Nucleus accumbens (tissue), 56 donors: ENCODE measurements at places on chromosomes 6 and 20.

DNA sequence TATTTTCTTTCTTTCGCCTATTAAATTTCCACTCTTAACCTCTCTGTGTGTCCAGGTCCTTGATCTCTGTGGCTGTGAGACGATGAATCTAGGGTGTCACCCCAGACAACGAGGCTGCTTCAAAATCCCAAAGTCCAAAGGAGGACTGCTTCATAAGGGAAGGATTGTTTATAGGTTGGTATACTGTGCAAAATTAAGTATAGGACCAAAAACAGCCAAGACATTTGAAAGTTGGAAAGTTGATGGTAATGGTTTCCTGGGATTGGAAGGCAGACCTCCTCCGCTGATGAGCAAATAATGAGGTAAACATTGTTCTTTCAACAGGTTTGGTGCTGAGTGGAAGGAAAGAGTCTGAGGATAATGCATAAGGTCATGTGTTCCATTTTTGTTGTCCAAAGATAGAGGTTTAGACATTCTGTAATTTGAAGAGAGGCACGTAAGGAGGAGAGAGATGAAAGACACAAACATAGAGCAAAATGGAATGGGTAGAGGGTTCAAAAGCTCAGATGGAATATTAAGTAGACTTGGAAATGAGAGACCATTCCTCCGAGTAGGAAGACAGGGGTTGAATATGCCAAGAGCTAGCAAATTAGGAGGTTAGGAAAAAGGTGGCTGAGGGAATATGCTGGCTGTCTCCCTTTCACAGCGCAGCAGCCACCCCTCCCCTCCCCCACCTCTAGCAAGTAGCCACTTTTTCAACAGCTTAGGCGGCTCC lies 24.8 kb downstream of the ZNF311 start:
- no peak for DNase-seq

- no peak for DNase-seq
Observed at GRCh38 chr20:59039233-59039632, 3.4 kb downstream of the PRELID3B start.

- no peak for DNase-seq
Observed at GRCh38 chr6:35969646-35970045, 48.7 kb upstream of the SRPK1 start.

DNA sequence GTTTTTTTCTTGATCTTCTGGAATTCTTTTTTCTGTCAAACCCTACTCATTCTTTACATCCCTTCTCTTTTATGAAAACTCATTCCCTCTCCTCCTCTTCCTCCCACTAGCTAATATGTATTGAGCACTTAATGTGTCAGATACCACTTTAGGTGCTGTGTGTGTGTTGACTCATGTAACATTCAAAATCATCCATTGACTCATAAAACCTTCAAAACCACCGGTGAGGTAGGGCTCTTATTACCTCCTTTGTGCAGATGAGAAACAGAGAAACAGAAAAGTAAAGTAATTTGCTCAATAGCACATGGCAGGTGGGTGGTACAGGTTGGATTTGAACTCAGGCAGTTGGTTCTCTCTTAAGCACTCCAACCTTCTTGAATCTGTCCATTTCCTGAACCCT lies 136.3 kb upstream of the NEDD9 start:
- DNase-seq, result no peak

DNA sequence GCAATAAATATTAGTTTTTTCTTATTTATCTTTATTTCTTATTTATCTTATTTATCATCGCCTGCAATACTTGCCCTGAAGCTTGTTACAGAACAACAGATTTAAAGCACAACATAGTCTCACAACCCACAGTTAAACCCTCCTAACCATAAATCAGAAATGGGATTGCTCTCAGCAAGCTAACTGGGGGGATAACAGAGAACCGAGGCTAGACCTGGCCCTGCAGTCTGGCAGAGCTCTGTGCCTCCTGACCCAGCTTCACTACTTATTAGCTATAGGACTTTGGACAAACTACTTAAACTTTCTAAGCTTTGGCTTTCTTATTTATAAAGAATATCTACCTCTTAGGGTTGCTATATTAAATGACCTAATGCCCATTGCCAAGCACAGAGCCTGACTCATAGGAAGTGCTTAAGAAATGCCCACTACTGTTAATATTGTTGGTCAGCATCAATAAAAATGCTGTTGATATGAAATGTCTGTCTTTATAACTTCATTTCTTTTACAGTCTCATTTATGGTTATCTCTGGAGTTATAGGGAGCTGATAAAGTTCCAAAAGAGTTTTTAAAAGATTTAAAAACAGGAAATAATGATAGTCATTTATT lies 87.9 kb upstream of the BEND6 start:
- no peak for DNase-seq

GRCh38 chr20:10636326-10636818 lies 37.4 kb downstream of the JAG1 start:
- DNase-seq, result no peak

DNA sequence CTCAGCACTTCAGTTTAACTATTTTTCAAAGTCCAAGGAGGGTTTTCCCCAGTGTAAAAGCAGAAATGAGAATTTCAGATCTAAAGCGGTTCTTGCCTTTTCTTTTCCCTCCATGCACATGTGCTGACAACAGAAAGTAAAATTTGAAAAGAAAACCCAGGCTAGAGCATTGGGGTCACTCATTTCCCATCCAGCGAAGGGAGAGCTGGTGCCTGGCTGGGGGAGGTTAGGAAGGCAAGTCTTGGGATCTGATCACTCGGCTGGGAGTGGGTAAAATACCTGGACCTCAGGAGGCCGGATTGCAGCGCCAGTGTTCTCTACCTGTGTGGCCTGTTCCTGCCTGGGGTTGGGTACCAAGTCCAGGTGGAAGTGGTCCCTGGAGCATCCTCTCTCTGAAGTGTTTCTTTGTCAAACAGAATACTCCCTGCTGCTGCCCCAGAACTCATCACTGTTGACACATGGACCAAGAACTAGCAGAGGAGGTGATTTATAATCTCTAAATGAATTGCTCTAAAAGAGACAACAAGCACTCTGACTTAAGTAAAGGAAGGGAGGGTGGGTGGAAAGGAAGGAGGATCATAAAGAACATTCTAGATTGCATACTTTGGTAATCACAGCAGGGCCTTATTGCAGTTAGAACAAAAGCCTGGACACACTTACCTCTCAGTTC lies 136.0 kb downstream of the MTHFD1L start:
- DNase-seq, result no peak

GRCh38 chr6:162124710-162125435 lies 602.7 kb downstream of the PRKN start:
- DNase-seq, result no peak

DNA sequence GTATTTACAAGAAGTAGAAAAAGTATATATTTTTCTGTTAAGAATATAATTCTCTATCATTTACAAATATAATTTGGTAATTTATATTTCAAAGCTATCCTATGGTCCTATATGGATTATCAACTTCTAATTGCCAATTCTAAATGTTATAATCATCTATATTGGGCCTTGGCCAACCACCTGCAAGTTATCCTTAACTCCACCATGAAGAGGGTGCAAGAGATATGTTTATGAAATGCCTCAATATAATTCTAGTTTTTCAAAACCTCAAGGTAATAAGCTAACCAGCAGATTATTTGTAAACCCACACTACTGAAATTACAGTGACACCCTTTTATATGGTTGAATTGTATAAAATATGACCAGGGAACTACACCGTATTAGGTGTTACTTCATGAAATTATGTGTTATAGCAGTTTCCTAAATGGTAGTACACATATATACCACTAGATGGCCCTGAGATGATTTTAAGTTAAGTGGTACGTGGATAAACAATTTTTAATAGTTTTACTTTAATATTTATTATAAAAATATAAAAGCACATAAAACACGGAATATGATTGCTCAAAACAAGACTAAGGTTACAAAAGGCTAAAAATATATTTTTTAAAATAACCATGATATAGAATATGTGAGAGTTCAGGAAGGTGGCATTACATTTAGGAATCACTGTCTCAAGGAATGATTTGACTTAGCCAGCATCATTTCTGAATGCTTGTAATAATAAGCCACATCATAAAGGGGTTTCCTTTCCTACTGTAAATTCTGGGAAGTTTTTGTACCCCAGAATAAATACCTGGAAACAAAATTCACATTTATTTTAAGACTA lies 9.8 kb upstream of the PNISR start:
- DNase-seq, result no peak

DNA sequence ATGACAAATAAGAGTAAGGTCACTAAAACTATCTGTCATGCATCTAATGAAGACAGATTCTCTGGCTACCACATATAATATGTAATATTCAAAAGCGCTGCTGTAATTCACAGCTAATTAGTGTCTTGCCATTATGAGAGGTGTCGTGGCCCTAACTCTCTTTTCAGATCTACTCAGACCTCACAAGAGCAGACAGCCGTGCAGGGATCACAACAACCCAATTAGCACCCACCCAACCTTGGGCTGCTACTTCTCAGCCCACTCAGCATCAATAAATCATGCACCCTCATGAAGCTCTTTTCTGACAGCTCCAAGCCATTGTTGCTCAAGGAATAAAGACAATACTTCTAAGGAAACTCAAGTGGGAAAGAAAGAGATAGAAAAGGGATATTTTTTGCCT lies 61.5 kb downstream of the FRK start:
- no peak for DNase-seq

DNA sequence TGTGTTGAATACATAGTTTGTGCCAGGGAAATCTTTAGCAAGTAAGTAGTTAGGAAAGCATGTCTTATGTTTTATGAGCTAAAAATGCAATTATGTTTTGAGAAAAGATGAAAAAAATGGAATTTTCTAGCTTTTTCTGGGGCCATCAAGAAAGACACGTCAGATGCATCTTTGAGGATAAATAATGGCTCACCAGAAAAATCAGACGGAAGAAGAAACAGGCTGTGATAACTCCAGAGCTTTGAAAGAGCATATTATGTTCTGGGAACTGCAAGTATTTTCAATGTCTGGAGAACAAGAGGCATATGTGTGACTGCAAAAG lies 173.7 kb downstream of the CLVS2 start:
- DNase-seq, result no peak

DNA sequence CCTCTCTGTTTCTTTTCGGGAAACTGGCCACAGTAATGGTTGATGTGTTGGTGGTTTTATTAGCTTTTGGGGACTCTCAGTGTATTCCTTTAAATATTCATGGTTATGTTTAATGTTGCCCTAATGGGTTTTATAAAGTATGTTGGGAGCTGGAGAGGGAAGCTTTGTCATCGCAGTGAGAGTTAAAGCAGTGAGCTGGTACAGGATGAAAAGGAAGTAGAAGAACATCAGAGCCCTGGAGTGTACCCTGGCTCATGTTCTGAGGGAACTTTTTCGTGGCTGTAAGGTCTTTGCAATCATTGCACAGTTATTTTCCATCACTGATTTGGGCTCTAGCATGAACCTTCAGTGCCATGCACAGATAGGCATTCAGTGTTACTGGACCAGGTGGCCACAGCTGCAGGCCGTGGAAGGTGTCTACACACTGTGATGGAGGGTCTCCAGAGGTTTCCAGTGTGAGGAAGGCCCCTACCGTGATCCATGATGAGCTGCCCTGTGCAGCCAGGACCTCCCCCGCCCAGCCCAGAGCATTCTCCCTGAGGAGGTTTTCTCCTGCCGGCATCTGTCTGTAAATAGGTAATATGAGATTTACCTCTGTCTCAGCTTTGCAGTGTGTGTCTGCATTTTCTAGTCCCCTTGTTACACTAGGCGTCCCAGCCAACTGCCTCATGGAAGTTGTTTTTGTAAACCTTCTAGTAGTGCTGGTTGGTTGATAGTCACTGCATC lies 22.4 kb upstream of the TMEM217 start:
- DNase-seq, result no peak

DNA sequence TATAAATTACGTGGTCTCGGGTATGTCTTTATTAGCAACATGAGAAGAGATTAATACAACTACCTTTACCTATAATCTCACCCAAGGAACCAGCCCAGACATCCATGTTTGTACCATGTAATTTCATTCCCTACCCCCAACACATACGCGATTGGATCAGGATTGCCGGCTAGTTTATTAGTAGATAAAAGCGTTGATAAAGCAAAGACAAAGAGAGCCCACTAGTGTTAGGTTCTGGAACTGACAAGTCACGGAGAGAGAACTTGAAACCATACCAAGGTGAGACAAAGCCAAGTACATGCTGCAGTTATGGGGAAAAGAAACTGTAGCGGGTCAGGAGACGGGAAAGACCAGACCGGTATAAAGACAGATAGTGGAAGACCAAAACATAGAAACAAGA lies 37.4 kb upstream of the FAM135A start:
- no peak for DNase-seq

- DNase-seq, result no peak
Observed at GRCh38 chr20:50347284-50348063, 156.8 kb downstream of the CEBPB start.

- DNase-seq, result no peak
Observed at GRCh38 chr6:333379-334002, 41.2 kb downstream of the DUSP22 start.

DNA sequence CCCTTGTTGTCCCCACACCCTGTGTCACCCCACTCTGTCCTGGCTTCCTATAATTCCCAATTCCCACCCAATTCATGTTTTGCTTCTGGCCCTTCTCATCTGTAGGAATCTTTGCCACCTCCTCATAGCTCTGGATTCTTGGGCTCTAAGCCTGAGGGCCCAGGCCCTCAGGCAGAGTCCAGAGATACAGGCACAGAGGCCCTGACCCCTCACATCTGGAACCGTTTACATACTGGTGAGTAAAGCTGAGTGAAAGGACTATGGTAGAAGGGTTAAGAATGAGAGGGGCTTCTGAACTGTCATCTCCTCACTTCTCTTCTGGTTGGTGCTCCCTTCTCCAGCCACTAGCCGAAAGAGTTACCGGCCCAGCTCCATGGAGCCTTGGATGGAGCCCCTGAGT lies 13.6 kb downstream of the PRRC2A start:
- no peak for DNase-seq

DNA sequence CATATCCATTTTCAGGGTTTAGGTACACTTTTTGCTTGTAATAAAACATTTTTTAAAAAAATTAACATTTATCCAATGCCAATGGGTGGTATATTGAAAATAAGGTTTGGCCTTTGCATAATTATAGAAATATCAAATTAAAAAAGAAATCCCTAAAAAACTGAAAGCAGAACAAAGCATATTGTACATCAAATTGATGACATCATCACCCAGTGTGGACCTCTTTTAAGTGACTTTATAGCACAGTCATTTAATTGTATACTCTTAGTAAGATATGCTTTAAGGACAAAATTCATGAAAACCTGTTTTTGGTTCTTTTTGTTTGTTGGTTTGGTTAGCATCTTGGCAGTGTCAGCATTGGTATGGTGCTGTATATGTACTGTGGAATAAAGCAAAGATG lies 1.4 kb upstream of the EEF1E1 start:
- no peak for DNase-seq

DNA sequence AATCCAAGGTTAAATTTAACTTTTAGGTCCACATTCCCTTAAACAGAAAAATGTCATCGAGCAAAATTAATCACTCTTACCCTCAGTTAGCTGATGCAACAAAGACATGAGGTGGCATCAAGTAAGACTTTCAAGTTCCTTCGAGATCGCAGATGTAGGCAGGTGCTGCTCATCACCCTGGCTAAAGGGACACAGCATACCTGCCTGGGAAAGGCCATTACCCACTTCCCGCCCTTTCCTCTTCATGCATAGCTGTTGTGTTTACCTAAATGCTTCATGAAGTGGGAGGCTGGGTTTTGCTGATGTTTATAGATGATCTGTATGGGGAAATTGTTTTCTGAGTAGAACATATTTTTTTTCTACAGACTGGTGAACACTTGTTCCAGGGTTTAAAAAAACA lies 67.7 kb downstream of the GFRA4 start:
- DNase-seq, result no peak
